Stimulated activated CD8-positive, alpha-beta memory T cell treated with anti-CD3 and anti-CD28 coated beads, Interleukin-2, amount 100 ng/mL, for 1 hour (primary cell): ENCODE measurements at places on chromosomes 6 and 20.
A peak's percentile ranks its signal among the peaks of the same experiment; 100 is the strongest.

- no peak for DNase-seq
Observed at GRCh38 chr20:49915118-49915379, 280 bp downstream of the SPATA2 start.

DNA sequence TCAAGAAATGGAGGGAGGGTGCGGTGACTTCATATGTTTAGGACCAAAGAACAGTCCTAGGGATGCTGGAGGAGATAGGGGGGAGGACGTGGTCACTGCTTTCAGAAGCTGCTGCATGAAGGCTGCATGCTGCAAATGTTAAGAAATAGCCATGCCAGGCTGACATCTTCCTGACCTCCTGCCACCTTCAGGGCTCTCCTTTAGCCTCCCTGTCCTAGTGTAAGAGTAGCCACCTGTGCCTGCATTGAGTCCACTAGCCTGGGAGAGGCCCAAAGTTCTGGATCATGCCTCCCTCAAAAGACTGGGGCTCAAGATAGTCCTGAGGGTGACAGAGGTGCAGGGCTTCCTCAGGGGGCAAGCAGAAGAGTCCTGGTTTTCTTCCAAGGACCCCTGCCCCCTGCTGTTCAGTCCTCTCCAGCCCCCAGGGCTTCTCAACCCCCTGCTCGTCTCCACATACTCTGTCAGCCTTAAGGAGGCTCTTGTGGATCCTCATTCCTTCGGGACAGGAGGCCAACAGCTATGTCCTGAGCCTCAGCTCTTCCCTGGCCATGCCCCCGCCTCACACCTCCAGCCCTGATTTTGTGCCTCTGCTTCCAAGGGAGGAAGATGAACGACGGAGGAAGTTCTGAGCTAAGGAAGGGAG is 96.3 kb downstream of the MRPL14 start:
- DNase-seq, result no peak

DNA sequence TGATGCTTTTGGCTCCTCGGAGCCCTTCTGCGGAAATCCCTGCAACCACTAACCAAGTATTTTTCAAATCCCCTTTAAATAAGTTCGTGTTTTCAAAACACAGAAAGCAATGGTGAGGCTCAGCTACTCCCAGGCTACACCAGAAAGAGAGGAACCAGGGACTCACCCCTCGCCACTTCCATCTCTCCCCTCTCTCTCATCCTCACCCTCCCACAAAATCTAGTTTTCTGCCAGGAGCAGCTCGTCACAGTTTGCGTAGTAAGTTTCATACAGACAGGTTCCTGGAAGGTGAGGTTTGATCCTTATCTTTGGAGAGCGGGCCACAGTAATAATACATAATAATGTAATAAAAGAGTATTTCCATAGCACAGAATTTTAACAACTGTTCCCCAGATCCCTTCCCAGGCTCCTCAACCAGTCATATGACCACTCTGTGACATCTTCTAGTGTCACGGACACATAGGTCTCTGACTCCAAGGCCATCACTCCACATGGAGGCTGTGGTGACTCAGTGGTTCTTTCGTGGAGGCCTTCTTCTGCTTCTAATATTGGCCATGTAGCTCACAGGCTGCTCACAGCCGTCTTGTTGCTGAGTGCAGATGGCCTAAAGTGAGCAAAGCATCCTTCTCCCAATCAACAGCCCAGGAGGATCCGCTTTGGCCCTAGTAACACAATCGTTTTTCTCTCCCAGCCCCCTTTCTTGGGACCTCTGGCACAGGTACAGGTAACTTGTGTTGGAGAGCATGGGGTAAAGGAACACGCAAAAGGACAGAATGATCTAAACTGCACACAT is 295.7 kb downstream of the CDC5L start:
- no peak for DNase-seq

GRCh38 chr20:58440021-58440767 is 51.2 kb downstream of the VAPB start:
- DNase-seq, result no peak

DNA sequence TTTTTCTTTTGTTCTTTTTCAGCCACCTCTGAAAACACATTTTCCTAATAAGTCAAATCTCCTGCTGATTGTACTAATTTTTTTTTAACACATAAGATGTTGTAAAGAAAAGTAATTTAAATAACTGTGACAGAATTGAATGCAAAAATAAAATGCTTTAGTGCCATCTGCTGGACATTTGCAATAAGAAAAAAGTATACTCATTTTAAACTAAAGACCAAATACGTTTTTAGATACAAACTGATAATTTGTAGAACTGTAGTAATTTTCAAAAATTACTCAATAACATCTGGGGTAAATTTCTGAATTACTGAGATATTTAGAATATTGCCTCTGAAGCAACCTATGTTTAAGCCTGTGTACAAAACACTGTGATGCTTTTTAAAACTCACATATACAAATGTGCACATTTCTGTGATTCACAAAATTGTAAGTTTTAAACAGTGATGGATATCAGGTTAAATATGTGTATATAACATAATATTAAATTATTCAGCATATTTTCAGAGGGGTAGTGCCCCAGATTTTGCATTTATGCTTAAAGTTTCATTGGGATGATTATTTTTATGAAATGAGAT is 198.7 kb downstream of the RIMS1 start:
- no peak for DNase-seq

- no peak for DNase-seq
Observed at GRCh38 chr20:33677991-33678702, 3.9 kb upstream of the NECAB3 start.

DNA sequence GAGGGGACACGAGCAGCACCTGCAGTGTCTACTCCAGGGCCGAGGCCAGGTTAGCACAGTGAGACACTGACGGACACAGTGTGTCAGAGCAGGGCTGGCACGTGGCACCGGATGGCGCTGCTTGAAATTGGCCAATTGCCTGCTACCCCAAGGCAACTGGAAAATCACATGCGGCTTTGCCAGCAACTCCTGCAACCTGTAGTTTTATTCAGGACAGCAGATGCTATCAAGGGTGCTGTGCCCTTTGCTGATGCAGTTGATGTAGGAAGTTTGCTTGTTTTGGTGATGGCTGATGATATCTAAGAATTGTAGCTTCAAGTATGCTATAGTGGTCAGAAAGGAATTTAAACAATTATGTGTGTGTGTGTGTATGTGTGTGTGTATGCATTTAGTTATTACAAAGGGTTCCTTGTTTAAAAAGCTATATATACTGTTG is 25.9 kb downstream of the RIN2 start:
- no peak for DNase-seq

GRCh38 chr6:142942805-142943227 is 2.2 kb downstream of the HIVEP2 start:
- DNase-seq, result no peak

DNA sequence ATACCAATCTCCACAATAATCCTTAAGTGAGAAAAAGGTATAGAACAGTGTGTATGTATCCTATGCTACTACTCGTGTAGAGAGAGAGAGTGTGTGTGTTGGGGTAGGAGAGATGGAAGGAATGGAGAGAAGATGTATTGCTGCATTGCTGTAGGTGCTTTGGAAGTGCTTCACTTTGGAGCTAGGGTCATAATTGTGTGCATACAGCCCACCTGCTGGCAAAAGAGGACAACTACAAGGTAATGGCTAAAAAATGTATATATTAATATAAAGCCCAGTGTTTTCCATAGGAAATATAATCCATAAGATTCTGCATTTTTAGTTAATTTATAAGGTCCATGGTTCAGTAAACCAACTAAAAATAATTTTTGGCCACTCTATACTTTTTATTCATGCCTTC is 36.1 kb downstream of the SERAC1 start:
- DNase-seq, result no peak

- no peak for DNase-seq
Observed at GRCh38 chr6:20340068-20340848, 61.4 kb upstream of the E2F3 start.

DNA sequence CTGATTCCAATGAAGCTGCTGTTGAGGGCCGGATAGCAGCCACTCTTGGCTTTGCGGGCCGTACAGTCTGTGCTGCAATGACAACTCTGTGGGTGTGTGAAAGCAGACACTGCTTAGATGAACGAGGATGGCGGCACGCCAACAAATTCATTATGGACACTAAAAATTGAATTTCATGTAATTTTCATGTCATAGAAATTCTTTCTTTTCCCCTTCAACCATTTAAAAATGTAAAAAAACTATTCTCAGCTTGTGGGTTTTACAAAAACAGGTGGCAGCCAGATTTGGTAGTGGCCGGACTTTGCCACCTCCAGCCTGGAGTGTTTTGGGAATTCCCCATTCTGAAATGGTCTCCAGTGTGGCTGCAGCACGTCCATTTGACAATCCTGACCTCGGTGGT is 26.0 kb downstream of the MAS1 start:
- DNase-seq, result no peak

GRCh38 chr6:128979071-128979470 is 96.1 kb downstream of the LAMA2 start:
- DNase-seq, result no peak

- DNase-seq, result no peak
Observed at GRCh38 chr20:4661191-4661590, 60.5 kb upstream of the PRND start.

- no peak for DNase-seq
Observed at GRCh38 chr6:146819596-146820320, 221.0 kb downstream of the ADGB start.

DNA sequence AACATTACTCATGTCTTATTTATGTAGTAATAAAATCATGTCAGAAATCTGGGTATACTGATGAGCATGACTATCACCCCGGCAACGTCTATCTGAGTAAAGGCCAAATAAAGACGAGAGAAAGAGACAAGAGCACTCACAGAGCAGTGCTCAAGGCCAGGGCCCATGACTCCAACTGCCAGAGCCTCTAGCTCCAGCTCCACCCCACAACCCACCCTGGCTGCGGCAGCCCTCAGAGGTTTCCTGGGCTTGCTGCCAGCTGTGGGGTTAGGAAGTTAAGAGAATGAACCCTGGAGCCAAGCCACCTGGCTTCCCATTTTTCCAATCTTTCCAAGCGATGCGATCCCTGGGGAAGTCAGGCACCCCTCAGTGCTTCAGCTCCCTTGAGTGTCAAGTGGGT is 92.0 kb upstream of the PAX1 start:
- no peak for DNase-seq

GRCh38 chr20:41783423-41784208 is 165.4 kb upstream of the CHD6 start:
- no peak for DNase-seq

GRCh38 chr6:119673741-119674140 is 324.2 kb upstream of the MAN1A1 start:
- DNase-seq, result no peak

DNA sequence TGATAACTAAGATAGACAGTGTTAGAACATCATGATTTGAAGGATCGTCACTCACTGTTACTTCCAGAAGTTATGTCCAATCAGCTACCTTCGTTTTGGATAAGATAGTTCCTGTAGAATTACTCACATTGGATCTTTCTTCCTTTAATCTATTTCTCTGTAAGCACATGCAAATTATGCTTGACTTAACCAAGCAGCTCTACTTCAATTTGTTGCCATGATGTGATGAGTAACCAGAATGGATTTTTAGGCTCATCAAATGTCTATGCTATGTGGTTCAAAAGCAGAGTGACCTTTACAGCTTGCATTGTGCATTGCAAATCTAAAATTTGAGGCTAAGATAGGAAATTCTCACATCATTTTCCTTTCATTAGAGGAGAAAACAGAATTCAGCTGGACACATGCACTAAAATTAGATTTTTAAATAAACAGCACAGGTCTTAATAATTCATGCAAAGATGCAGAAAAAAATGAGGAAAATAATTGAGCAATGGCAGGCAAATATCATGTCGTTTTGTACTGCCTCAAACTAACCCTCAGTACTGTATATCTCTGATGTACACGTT is 76.7 kb upstream of the ZFP64 start:
- DNase-seq, result no peak

- DNase-seq, result no peak
Observed at GRCh38 chr6:45505470-45505869, 127.7 kb upstream of the SUPT3H start.

GRCh38 chr20:36904690-36905089 is 28.8 kb downstream of the TLDC2 start:
- no peak for DNase-seq

- DNase-seq, result no peak
Observed at GRCh38 chr20:57625181-57625958, 5.1 kb upstream of the ZBP1 start.

- no peak for DNase-seq
Observed at GRCh38 chr6:110430236-110430635, 14.9 kb upstream of the DDO start.

GRCh38 chr6:128172752-128173682 is 272.2 kb upstream of the THEMIS start:
- no peak for DNase-seq

- DNase-seq, result peak; percentile 69
Observed at GRCh38 chr20:35277531-35278395, at the start of gene MMP24OS. MMP24OS (minus strand) TSS chr20:35278122; CDS start chr20:35277929, 193 bp downstream.

GRCh38 chr6:105797286-105797979 is 288.7 kb upstream of the PRDM1 start:
- DNase-seq, result no peak

DNA sequence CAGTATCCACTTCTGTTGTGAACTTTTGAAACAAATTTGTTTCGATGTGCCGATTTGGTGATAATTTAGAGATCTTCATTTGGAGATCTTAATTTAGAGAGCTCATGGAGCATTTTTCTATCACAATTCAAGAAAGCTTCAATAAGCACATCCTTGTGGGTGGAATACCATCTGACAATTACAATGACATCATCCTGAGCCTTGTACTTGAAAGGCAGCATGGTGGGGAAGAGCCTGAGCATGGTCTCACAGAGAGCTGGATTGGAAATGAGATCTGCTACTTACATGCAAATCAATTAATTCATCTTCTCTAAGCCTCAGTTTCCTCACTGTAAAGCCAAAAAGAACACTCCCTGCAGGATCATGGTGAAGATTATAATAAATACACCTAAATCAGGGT is 75.9 kb downstream of the FRK start:
- DNase-seq, result no peak

- DNase-seq, result no peak
Observed at GRCh38 chr20:58059260-58059544, 169.3 kb downstream of the ANKRD60 start.

DNA sequence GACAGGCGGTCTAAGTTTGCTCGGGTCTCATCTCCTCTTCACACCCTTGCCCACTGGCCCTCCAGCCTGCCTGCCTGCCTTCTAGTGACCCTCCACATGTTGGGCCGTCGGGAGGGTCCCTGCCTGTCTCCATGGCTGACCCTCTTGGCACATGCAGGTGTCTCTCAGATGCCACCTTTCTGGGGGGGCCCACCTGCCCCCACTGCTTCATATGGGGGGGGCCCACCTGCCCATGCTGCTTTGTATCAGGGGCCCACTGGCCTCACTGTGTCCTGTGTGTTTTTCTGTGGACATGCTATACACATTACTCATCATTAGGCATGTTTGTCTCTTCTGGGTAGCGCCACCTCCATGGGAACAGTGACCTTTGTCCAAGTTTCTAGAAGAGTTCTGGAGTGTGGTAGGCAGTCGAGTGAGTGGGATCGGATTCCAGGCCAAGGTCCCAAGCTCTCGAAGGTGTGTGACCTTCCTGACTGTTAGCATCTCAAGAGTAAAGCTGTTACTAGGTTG is 40.4 kb upstream of the KIF25 start:
- no peak for DNase-seq

- DNase-seq, result no peak
Observed at GRCh38 chr6:87431263-87431662, 23.5 kb downstream of the CFAP206 start.

GRCh38 chr20:45163083-45163803 is 11.5 kb upstream of the PI3 start:
- DNase-seq, result no peak

- no peak for DNase-seq
Observed at GRCh38 chr20:37984018-37984785, 49.1 kb downstream of the TTI1 start.

- DNase-seq, result no peak
Observed at GRCh38 chr6:53605543-53606235, 59.9 kb downstream of the KLHL31 start.
